ENCODE measurements at places on chromosomes 4 and X. TPM values are rescaled to one million over a fixed set of nuclear protein-coding genes. Genes with fewer than 3 reads are reported as not detected.

DNA sequence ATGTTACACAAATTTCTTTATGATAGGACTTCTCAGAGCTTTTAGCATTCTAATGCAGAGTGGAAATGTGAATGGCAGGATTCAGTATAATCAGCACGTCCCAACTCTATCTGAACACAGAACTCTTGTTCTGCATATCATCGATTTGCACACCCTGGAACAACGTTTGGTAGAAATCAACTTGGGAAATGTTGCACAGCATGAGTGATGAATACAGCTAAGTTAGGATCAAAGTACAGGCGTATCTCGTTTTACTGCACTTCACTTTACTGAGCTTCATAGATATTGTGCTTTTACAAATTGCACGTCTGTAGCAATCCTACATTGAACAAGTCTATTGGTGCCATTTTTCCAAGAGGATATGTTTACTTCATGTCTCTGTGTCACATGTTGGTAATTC is 70.8 kb downstream of the SMARCA1 start:
- DNase-seq: no peak

DNA sequence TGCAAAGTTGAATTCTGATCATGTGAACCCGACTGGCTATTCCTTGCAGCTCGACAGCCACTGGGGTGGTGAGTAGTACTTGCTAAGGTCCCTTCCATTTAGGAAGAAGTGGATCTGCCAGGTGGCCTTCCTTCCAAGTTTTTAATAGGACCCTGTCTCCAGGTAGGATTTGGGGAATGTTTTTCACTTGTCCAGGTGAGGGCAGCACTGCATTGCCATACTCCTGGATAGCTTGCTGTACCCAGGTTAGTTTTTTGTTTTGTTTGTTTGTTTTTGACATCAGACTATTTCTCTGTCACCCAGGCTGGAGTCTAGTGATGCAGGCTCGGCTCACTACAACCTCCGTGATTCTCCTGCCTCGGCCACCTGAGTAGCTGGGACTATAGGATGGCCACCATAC is 29.8 kb downstream of the SAGE1 start:
- no peak for DNase-seq

GRCh38 chrX:68421636-68422035 is 11.7 kb downstream of the OPHN1 start:
- DNase-seq: no peak

DNA sequence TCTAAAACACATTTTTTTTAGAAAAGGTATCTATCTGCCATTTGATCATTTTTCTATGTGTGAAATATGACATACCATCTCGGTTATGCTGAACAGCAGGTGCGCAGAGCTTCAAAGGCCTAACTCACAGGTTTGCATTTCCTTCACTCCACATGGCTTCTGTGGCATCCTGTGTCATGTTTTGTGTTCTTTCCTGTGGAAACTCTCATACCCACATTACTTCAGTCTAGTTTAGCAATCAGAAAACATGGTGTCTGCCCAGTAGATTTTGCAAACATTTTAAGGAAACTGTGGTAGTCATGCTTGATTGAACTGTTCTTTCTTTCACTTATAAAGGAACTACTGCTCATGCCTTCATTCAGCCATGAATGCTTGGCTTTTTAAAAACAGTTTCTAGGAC is 11.3 kb upstream of the ARAP2 start:
- DNase-seq: no peak

The DKK2 gene
- 0.28 TPM for total RNA-seq

The SAP30 gene
- total RNA-seq: 28.6 TPM

The TNIP3 gene
- total RNA-seq: not detected

The MAGEA6 gene
- total RNA-seq: not detected
